ENCODE measurements at places on chromosomes 12 and 14.

GRCh38 chr12:114407842-114408411 is 2.0 kb upstream of the TBX5 start:
- no peak for DNase-seq

DNA sequence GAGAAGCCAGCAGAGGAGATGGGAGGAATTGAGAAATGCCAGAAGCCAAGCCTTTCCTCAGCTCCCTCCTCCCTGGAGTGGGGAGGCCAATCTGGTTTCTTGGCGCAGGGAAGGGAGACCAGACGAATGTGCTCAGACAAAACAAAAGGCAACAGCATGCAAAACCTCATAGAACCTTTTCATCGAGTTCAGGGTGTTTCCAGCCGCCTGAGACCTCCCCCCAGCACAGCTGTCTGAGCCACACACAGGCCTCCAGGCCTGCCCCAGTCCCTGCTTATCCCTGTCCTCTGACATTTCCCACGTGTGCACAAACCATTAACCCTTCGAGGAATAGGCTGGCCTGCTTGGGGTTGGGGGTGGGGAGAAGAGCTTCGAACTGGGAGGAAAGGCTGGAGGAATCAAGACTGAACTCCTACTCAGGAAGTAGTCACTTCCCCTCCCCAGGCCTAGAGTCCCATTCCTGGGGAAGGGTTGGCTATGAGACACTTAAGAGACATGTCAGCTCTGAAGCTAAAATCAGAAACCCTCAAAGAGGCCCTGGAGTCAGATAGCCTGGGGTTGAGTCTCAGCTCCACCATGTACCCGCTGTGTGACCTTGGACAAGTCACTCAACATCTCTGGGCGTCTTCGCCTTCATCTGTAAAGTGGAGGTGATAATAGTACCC is 10.7 kb downstream of the TBX3 start:
- DNase-seq: no peak

GRCh38 chr12:120498870-120499515 is 3.1 kb downstream of the DYNLL1 start:
- DNase-seq: no peak

DNA sequence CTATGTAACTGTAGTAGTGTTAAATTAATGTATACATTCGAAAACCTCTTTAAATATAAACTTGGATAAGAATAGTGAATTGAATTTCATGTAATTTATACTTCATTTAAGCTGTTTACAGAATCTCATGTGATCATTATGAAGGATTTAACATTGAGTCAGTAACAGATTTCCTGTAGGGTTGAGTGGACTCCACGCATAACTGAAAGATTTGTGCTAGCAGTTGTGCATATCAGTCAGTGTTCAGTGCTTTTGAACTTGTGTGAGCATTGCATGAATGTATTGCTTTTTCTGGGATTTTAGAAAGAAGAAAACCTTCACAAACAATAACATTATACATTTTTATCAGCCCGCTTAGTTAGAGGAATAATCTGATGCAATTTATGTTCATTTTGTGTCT is 1435.3 kb downstream of the LRFN5 start:
- no peak for DNase-seq
